ENCODE measurements at places on chromosomes 16 and 17.

DNA sequence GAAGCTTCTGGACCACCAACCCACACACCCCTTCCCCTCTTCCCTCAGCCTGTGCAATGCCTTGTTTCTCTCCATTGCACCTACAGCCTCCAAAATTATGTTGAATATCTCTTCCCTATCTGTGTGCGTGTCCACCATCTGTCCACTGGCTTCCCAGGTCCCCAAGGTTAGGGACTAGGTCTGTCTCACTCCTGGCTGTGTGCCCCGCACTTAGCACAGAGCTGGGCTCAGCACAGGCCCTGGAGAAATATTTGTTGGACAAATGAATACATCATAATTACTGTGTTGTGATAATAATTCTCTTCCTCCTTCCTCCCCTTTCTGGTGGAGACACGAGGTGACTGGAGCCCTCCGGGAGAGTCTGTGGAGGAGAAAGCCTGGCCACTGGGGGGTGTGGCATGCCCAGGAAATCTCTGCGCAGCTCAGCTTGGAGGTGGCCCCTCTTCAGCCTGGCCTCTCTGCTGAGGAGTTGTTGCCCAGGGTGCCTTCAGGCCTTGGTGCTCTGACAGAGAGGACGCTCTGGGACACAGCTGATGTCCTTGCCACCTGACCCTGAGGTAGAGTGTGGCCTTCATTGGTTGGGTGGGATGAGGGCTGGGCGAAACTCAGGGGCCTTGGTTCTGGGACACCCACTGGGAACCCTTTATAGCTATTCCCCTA lies 3.3 kb upstream of the BRD7 start:
- no peak for DNase-seq

- DNase-seq: no peak
Measured at GRCh38 chr16:67388191-67388590, 5.1 kb downstream of the TPPP3 start.

DNA sequence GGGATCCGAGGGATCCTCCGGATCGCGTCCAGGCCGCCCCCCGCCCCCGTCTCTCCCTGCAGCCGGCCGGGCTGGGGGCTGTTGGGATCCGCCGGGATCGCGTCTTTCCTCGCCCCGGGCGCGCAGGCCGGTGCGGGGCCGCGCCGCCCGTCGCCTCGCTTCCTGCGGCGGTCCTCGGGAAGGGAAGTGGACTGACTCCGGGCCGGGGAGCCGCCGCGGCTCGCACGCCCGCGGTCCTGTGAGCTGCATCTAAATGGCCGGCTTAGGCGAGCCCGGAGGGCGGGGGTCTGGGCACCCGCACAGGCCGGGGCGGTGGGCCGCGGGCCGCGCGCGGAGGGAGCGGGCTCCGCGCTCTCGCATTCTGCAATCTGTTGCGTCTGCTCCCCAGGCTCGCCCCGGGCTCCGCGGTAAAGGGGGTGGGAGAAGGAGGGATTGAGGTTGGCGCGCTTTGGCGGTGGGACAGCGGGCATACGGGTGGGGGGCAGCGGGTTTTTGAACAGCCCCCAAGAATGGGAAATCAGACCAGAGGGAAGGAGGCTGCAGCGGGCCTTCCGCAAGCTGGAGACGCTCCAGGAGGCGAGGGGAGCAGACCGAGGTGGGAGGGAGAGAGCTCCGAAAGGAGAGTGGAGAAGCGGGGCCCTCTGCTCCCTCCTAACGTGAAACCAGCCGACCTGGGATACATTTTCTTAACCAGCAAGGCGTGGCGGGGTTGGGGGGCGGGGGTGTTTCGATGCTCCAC lies 2.2 kb downstream of the TMEM132E start:
- DNase-seq: no peak

- no peak for DNase-seq
Measured at GRCh38 chr17:700504-701094, 14.0 kb downstream of the VPS53 start.

DNA sequence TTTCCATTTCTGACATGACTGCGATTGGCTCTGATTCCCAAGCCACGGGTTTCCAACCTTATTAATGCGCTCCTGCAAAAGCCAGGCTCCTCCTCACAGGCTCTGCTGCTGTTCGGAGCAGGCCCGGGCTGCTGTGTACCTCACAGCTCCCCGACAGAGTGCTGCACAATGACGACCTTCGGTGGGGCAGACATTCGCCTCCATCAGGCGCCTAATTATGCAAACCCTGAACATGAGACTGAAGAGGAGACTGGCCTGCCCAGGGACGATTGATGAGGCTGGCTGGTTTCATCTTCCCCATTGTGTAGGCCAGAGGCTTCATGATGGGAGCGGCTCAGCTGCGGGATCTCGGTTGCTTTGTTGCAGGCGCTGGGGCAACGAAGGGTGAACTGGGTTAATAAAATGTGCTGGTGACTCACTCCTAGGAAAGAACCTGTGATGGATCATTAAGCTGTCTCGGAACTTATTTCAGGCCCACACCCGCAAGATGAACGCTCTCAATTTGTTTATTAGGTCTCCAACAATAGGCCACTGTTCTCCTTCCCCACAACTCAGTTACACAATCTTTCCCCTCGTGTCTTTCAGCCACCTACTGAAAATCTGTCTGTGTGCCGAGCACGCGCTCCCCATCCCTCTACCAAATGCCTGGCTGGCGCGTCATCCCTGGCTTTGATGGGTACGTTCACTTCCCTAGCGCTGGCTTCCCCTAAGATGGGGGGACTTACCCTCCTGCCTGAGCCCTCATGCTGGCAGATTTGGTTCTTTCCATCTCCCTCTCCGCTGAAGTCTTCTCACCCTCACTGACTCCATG lies 27.2 kb upstream of the TOB1 start:
- DNase-seq: no peak

DNA sequence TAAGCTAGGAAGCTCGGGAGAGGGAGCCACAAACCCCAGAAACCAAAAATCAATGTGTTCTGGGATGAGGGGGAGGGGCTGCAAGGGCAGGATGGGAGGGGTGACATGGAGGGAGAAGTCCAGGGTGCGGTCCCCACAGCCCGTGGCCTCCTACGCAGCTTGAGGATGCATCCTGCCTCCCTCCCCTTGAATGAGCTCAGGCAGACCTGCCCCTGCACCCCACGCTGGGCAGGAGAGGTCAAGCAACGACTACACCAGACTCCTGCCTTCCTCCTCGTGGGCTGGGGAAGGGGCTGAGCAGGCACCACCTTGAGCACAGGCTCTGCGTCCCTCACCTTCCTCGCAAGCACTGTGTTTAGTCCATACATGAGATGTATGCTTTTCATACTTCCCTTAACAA lies 3.9 kb downstream of the ANKRD13B start:
- peak; percentile 31 for DNase-seq

DNA sequence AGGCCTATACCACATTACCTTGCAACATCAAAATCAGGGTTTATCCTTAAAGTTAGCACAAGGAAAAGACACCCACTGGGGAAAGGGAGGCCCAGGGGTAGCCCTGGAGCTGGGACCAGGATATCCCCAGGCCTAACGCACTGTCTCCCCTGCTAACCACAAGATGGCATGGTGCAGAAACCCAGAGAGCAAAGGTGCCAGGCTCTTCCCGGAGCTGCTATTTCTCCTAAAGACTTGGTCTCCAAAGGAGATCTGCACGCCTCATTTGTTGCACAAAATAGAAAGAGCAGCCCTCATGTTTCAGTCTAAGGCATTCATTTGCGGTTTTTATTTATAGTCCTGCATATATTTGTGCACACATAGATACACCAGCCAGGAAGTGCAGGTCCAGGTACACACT lies 408.6 kb downstream of the SOX9 start:
- DNase-seq: no peak

GRCh38 chr16:1297018-1297696 lies 12.3 kb upstream of the UBE2I start:
- no peak for DNase-seq

GRCh38 chr17:6514371-6514770 lies 42.0 kb downstream of the PITPNM3 start:
- no peak for DNase-seq

DNA sequence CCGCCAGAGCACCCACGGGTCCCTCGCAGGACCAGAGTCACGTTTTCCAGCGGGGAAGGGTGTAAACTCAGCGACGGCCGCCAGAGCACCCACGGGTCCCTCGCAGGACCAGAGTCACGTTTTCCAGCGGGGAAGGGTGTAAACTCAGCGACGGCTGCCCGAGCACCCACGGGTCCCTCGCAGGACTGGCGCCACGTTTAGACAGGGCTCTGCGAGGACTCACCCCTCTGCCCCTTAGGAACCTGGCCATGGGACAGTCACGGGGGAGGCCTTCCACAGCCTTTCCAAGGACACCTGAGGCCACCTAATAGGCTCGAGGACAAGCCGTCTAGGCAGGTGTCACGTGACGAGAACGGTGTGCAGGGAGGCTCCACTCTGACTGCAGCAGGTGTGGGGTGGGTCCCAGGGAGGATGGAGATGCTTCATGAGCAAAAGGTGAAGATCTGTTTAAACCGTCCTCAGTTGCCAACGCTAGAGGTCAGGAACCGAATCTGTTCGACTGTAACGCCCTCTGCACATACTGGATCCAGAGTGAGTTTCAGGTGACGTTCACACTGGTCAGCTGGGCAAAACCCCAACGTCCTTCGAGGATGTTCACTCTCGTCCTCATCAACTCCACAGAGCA lies 48.0 kb upstream of the METRNL start:
- no peak for DNase-seq

DNA sequence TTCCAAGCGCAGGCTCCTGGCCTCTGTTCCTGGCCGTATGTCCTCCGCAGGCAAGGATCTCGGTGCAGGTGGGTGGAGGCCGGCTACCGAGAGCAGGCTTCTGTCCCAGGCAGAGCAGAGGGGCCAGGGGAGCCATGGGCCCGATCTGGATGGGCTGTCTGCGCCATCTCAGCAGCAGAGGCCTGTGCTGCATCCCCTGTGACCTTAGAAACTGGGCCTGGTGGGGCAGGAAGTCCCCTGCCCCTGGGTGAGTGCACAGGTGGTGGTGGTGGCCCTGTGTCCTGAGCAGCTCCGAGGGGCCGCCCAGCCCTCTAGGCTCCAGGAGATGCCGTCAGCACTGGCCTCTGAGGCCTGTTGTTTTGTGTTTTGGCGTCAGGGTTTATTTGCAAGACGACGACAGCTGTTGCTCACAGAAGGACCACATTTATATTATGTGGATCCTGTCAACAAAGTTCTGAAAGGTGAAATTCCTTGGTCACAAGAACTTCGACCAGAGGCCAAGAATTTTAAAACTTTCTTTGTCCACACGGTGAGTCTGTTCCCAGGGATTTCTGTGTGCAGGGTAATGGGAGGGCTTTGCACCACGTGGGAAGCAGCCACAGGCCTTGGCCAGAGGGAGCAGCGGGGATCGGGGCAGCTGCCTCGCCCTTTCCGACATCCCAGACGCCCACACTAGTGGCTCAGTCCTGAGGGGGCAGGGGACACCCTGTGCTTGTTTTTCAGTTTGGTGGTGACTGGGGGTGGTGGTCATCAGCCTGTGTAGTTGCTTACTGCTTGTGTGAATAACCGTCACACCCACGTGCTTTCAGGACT lies 59.1 kb downstream of the PDPK1 start:
- DNase-seq: no peak

DNA sequence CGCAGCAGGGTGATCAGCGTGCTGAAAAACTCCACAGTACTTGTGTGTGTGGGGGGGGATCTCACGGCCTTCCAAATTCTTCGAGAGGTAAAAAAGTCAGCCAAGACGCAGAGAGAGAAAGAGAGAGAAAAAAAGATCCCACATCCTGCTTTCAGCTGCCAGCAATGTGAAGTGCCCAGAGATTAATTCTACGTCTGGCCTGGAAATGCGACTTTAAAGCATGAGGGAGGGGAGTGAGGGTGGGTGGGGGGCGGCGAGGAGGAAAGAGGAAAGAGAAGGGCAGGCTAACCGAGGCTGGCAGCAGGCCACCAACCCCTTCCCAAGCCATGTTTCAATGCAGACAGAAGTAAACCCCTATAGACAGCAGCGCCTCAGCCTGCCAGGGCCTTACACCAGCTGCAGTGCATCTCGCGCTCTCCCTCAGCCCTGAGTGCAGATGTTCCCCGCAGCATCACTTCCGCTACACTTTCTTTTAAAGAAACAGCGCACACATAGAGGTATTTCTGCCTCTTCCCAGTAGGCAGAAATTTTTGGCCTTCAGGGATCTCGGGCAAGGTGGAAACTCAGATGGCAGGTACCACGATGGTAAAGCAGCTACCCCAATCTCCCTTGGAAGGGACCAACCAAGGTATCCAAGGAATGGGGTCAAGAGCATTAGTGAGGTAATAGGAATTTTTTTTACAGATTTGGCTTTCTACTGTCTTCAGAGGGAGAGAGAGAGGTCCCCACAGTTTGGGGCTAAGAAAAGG lies 87.8 kb downstream of the SMG6 start:
- peak; percentile 97 for DNase-seq

- no peak for DNase-seq
Measured at GRCh38 chr17:48751172-48751571, 22.6 kb upstream of the HOXB13 start.

DNA sequence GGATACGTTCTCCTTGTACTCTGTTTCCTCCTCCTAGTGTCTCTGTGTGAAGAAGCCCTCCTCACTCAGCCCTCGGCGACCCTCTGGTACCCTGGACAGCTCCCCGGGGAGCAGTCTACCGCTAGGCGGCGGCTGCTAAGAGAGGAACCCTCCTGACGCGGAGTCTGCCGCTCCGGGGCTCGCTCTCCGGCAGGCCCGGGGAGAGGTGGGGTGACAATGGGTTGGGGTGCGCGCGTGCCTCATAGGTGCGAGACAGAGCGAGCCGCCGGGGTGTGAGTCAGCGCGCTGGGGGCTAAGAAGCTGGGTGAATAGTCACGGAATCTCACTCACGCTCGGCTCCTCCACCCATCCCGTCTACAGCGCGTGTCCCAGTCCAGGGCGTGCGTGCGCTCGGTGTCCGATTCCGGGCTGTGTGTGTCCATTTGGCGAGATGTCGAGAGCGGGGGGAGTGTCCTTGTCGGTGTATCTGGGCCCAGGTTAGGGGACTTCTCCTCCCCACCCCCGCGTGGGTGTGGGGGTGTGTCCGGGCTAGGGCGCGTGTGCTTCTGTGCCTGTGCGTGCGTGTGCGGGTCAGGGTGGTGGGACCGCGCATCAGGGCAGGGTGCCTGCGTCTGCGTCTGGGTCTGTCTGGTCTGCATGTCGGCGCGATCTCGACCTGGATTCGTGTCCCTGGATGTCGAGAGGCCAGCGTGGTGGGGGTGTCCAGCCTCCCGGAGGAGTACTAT lies 577 bp upstream of the HS3ST2 start:
- peak; percentile 71 for DNase-seq

DNA sequence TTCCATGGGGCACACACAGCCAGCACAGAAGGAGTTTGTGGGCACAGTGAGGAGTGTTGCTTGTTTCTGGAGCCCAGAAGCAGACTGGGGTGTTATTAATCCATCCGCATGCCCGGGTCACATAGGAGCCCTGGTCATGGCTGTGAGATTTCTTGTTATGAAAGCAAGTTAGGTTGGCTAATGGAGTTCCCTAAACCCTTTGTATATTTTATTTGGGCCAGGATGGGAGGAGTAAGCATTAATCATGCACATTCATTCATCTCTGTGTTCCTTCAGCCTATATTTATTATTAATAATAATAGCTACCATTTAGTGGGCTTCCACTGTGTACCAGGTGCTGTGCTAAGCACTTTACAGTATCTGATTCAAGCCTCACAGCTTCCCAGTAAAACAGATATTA lies 200.6 kb upstream of the CDH5 start:
- DNase-seq: no peak

DNA sequence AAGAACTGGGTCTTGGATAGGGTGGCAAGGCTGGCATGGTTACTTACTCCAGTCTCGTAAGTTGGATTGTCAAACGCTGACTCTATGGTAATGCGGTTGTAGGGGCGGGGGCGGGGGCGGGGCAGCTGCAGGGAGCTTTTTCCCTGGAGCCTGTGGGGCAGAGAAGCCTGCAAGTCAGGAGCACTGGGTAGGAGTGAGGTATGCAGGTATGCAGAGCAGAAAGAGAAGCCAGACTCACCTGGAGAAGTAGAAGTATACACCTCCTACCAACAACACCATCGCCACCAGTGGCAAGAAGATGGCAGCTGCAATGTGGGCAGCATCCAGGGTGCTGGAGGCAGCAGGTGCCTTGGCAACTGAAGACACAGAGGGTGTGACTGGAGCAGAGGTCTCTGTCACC lies 4.8 kb upstream of the PHF12 start:
- DNase-seq: no peak

All from left hindlimb (tissue), 1 donor.